Activated CD4-positive, alpha-beta T cell treated with anti-CD3 and anti-CD28 coated beads for 24 hours (primary cell): ENCODE measurements at places on chromosomes 6 and 20.

- DNase-seq = no peak
These were observed 18.9 kb downstream of the ZNF831 start for GRCh38 chr20:59182401-59183044.

- DNase-seq = no peak
These were observed 227.2 kb upstream of the SULF2 start for GRCh38 chr20:48012401-48012974.

- no peak for DNase-seq
These were observed 10.0 kb downstream of the CST5 start for GRCh38 chr20:23869520-23869919.

- no peak for DNase-seq
These were observed 88.6 kb downstream of the MCHR2 start for GRCh38 chr6:99905209-99906106.

DNA sequence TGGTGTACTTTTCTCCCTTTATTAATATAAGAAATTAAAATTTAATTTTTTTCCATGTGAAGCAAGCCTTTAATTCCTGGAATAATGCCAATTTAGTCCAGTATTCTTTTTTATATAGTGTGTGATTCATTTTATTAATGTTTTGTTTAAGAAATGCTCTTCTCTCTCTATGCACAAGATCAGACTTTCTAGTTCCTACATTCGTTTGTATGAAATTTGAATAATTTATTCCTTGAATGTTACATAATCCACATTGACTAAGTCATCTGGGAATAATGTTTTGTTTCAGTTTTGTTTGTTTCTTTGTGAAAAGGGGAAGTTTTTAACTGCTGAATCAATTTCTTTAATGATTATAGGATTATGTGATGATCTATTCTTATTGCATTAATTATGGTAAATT is 181.4 kb upstream of the ID4 start:
- no peak for DNase-seq

DNA sequence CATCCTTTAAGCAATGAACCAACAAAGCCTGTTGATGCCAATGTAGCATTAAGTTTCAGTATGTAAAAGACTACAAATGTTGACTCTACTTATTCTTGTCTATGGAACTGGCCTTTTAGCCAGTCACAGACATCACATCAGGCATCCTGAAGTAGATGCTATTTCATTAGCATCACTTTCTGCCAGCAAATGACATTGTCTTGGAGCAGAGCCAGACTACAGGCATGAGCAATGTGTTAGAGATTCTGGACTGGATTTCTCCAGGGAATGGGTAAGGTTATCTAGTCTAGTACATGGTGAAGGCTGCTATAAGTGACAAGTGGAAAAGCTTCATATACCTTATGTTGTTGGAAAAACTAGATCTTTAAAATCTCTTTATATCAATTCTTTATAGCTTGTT is 142.9 kb downstream of the ADGRB3 start:
- DNase-seq = no peak

DNA sequence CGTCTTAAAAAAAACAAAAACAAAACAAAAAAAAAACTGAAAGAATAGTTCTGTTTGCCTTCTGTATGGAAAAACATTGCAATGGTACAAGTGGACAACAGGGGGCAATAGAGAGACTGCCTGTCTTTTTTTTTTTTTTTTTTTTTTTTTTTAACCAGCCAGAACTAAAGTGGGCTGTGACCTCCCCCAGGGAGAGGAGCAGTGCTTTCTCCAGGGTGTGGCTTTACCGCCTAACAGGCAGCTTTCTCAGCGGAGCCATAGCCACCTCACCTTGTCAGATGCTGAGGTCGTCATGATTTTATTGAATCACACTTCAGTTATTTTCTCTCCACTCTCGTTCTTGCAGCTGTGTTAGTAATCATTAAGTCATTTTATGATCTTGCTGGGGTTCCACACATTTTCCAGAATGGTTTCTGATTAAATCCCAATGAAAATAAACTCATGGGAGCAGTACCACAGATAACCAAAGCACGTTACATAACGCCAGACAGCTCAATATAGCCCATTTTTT is 78.4 kb downstream of the GMPR start:
- no peak for DNase-seq

DNA sequence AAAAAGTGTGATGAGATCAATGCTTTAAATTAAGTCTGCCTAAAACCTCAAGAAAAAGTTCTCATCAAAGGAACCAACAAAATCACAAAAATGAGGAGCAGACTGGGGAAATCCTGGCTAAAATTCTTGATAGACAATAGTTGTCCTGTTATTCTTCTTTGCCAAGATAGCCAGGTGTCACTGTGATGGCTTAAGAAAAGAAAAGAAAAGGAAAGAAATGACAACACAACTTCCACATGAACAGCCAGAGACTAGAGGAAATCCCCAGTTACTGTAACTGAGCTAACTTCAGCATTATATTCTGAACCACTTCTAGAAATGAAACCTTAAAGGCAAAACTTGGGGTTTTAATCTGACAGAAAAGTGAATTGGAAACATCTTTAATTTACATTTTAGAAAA is 129.6 kb downstream of the CD24 start:
- no peak for DNase-seq

- no peak for DNase-seq
These were observed 395.7 kb downstream of the ZFAND3 start for GRCh38 chr6:38215225-38215624.

- no peak for DNase-seq
These were observed 1088.2 kb upstream of the CITED2 start for GRCh38 chr6:140462453-140463311.

DNA sequence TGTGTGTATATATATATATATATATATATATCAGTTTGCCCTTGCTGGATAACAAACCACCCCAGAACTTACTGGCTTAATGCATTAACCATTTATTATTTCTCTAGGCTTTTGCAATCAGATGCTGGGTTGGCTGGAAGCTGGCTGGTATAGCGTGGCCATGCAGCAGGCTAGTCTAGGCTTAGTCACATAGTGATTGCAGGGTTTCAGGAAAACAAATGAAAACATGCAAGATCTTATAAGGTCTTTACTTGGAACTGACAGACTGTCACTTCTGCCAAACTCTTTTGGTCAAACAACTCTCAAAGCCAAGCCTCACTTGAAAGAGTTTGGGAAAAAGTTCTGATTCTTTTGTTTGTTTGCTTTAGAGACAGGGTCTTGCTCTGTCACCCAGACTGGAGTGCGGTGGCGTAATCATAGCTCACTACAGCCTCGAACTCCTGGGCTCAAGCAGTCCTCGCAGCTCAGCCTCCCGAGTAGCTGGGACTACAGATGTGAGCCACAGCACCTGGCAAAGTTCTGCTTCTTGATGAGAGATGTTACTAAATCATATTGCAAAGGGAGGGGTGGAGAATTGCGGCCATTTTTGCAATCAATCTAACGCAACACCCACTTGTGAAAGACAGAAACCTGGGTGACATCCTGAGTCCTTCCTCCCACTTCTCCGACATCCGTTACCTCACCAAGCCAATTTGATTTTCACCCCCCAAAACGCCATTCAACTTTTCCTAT is 74.6 kb upstream of the RNF24 start:
- DNase-seq = no peak

DNA sequence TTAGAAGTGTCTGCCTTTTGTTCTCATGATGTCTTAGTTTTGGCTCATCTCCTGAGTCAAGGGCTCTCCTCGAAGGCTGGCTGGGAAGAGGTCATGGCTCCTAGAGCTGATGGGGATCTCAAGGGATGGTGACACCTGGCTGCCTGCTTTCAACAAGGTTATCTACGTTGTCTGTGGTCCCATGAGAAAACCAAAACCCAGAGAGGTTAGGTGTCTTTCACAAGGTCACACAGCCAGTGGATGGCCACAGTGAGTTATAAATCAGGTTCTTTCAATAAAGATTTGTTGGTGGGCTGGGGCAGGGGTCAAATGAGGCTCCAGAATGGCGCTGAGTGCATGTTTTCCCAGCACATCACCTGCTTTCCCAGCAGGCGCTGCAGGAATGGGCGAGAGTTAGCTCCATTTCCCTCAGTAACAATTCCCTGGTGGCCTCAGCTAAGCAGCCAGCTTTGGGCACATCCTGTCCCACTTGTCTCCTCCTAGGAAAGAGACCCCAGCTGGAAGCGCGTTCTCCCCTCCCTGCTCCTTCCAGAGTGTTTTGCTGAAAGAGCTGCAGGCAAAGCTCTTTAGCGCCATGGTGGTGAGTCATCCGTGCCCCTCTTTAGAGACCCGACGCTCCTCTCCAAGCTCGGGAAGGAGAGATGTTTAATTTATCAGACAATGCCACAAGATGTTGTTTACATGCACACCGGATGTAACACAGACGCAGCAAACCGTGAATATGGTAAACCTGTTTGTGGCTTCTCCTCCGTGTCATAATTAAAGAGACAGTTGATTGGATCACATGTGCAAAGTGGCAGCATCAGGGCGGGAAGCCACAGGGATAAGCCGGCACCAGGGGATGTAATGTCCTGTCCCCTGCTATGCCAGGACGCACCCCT is 109.7 kb downstream of the LRFN2 start:
- no peak for DNase-seq

GRCh38 chr20:49052334-49052733 is 6.2 kb downstream of the CSE1L start:
- DNase-seq = no peak

DNA sequence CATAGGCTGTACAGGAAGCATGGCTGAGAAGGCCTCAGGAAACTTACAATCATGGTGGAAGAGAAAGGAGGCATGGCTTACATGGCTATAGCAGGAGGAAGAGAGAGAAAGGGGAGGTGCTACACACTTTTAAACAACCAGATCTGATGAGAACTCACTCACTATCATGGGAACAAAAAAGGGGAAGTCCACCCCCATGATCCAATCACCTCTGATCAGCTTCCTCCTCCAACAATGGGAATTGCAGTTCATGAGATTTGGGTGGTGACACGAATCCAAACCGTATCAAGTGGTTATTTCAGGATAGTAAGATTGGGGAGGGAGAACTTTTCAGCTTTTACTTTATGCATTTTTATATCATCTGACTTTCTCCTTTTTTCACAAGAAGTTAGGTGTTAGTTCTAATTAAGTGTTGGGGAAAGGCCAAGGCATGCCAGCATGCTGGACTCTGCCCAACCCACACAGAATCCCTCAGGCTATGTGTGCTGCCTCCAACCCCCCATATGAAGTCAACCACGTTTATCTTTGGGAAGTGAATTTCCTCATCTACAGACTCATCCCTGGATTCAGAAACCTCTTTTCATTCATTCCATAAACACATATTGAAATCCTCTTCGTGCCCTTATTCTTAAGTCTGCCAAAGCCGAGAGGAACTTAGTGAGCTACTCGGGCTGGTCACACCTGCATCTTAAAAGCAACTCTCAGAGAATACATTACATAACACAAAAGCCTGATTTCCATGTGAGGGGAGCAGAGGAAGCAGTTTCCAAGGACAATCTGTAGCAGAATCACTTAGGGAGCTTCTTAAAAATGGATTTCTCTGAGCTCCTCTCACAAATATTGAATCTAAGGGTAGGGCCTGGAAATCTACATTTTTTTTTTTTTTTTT is 16.7 kb upstream of the CLIC5 start:
- no peak for DNase-seq

- DNase-seq = no peak
These were observed 2.0 kb upstream of the MYLIP start for GRCh38 chr6:16126861-16127260.

- no peak for DNase-seq
These were observed 457.0 kb downstream of the EPM2A start for GRCh38 chr6:145278163-145278807.

- DNase-seq = no peak
These were observed 4.2 kb downstream of the AKIRIN2 start for GRCh38 chr6:87697581-87698546.

- no peak for DNase-seq
These were observed 4.7 kb upstream of the TUBB2A start for GRCh38 chr6:3162067-3162497.

- no peak for DNase-seq
These were observed 20.2 kb downstream of the FBXL4 start for GRCh38 chr6:98927534-98927933.

DNA sequence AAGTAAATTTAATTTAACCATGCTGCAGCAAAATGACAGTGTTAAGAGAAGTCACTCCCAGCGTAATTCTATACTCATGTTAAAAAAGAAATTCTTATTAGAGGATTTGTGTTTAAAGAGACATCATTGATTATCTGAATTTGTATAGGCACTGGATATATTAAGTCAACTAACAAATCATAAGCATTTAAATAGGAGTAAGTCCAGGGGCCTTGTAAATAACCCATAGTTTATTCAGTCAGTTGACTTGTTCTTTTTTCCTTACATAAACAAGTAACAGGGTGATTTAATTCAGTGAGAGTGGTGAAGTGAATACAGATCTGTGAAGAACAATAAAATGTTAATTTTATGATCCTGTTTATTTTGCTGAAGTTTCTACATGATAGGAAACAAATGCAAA is 22.4 kb downstream of the LYRM4 start:
- no peak for DNase-seq

DNA sequence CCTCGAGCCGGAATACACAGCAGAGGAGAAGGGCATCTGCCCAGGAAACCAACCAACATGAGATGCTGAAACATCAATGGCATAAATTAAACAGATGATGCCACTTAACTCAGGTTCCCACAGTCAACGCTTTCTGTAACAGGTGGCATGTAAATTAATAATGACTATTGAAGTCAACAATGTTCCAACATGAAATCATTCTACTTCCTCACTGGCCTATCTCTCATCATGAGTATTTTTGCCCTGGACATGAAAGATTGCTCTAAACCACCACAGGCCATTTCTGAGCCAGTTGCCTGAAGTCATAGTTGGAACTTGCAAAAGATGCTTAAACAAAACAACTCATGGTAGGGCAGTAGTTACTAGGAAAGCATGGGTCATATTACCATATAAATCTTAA is 397.9 kb upstream of the JARID2 start:
- DNase-seq = no peak

DNA sequence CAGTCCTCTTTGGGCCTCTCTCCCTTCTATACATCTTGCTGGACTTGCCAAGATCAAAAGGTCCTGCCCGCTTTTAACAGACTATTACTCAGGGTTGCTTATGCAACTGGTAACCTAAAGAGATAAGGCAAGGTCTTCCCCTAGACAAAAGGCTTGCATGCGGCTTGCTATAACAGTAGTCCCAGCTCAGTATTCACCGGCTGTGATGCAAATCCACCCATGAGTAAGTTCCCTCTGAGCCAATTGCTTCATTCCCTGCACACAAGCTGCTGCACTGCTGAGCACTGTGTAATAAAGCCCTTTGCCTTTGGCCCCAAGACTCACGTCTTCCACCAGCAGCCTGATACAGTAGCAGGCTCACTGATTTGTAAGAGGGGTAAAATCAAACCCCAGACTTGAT is 363.8 kb downstream of the PRKN start:
- DNase-seq = no peak

DNA sequence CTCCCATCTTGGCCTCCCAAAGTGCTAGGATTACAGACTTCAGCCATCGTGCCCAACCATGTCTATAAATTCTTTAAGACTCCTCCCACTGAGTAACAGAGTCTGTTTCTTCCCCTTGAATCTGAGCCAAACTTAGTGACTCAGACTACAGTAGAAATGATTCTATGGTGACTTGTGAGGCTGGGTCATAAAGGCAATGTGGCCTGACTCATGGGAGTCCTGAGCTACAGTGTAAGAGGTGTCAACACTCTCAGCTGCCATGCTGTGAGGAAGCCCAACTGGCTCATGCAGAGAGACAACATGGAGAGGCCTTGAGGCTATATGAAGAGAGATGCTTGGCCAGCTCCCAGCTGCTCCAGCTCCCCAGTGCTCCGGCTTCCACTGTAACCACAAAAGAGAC is 5.2 kb upstream of the NRSN2 start:
- DNase-seq = peak; percentile 30

- DNase-seq = no peak
These were observed 188.4 kb downstream of the JARID2 start for GRCh38 chr6:15434263-15434662.
